ENCODE measurements at places on chromosomes 7 and 10.

- DNase-seq = peak; percentile 14
Observed at GRCh38 chr10:4383651-4384098, 442.3 kb upstream of the AKR1E2 start.

GRCh38 chr10:49741108-49741995 is 20.8 kb downstream of the OGDHL start:
- peak; percentile 5 for DNase-seq

GRCh38 chr10:98001736-98002135 is 28.7 kb downstream of the CRTAC1 start:
- DNase-seq = no peak

DNA sequence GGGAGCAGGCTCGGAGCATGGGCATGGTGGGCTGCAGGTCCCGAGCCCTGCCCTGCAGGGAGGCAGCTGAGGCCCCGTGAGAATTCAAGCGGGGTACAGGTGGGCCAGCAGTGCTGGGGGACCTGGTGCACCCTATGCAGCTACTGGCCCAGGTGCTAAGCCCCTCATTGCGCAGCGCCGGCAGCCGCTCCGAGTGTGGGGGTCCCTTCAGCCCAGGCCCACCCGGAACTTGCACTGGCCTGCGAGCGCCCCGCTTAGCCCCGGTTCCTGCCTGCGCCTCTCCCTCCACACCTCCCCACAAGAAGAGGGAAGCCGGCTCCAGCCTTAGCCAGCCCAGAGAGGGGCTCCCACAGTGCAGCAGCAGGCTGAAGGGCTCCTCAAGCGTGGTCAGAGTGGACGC is 250.7 kb downstream of the CRPPA start:
- DNase-seq = no peak

GRCh38 chr10:78600121-78600665 is 468.6 kb upstream of the ZMIZ1 start:
- DNase-seq = no peak

DNA sequence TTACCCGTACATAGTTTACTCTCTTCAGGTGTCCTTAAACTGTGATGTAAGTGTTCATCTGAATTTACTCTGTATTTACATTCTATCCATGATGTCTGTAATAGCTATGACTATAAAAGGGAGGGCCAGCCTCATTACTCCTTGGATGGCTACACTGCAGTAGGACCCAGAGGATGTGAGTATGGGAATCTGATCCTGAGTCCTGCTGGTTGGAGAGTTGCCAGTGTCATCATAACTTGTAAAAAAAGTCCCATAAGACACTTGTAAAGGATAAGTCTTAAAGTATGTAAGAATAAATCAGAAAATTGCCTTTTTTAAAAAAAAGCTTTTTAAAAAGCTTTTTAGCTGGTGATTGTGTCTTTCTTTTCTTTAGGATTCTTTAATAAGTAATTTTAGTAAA is 95.4 kb downstream of the PPP1R9A start:
- DNase-seq = no peak

- no peak for DNase-seq
Observed at GRCh38 chr10:117830787-117831212, 215.9 kb downstream of the RAB11FIP2 start.

DNA sequence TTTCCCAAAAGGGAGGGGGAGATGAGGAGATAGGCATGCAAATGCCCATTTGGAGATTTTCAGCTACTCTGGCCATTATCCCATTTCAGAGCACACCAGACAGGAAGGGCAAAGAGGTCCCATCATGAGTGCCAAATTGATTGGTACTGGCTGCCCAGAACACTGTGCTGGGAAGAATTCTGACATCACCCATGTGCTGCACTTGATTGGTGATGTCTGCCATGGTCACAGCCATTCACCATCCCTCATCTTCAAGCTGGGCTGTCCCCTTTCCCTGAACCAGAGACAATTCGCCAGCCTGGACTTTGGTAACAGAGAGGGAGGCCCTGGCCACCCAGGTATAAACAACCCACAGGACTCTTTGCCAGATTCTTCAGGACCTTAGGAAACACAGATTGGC is 23.2 kb upstream of the RADIL start:
- no peak for DNase-seq

GRCh38 chr10:116590590-116591444 is at the start of gene PNLIPRP1:
PNLIPRP1 (plus strand) TSS chr10:116590959; CDS start chr10:116591130, 171 bp downstream.
- DNase-seq = no peak

DNA sequence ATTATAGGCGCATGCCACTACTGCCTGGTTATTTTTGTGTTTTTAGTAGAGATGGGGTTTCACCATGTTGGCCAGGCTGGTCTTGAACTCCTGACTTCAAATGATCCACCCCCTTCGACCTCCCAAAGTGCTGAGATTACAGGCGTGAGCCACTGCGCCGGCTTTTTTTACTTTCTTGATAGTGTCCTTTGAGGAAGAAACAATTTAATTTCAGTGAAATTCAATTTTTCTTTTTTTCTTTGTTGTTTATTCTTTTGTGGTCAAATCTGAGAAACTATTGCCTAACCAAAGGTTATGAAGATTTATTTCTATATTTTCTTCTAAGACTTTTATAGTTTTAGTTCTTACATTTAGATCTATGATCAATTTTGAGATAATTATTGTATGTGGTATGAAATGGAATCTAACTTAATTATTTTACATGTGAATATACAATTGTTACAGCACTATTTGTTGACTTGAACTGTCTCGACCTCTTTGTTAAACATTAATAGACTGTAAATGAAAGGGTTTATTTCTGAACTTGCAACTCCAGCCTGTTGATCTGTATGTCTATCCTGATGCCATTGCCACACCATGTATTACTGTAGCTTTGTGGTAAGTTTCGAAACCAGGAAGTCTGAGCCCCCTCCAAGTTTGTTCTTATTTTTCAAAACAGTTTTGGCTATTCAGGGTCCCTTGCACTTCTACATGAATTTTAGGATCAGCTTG is 19.8 kb upstream of the RASSF4 start:
- DNase-seq = peak; percentile 69

DNA sequence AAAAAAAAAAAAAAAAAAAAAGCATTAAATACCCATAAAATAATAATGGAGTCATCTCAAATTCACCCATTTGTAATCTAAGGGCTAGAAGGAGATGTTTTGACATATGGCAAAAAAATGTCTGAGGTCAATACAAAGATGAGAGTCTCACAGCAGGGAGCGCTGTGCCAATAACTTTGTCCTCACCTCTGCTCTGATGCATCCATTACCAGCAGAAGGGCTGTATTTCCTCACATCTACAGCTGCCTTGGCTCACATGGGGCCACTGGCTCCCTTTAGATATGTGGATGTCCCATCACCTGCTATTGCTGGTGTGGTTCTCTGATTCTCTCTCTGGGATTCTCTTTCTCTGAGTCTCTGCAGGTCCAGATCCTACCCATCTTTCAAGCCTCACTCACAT is 90.3 kb upstream of the FAM133B start:
- DNase-seq = no peak

DNA sequence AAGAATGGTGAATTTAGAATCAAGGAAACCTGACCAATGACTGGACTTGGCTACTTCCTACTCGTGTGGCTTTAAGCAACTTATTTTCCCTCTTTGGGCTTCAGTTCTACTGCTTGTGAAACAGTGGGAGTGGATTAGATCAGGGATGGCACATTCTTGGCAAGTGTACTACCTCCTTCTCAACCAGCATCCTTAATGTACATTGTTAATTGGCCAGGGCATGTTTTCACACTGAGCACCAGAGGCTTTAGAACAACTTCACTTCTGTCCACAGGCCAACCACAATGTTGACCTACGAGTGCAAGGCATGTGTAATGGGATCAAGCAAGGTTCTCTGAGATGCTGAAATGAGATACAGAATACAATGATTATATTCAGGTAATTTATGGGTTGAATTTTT is 315.3 kb downstream of the ADRA2A start:
- DNase-seq = no peak

- no peak for DNase-seq
Observed at GRCh38 chr7:32094516-32094915, 24.3 kb upstream of the PDE1C start.

DNA sequence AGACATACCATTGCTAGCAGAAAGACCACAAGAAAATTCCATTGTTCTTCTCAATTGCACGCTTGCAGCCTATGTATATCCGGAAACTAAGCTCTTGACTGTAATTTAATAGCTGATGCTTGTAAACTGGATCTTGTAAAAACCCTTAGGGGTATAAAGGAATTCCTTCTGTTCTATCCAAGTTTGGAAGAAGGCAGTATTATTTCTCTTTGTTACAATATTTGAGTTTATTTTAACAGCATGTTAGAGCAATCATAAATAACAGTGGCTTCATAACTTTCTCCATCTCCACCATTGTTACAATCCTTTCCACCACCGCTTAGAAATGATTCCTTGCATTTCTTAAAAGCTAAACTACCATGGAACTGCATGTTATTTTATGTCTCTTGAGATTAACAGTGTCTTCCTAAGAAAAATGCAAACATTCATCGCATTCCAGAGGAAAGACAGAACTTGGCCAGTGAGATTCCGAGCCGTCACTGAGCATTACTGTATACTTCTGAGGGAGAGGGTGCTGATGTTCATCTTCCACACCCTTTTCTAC is 92.5 kb downstream of the TRIL start:
- peak; percentile 24 for DNase-seq

DNA sequence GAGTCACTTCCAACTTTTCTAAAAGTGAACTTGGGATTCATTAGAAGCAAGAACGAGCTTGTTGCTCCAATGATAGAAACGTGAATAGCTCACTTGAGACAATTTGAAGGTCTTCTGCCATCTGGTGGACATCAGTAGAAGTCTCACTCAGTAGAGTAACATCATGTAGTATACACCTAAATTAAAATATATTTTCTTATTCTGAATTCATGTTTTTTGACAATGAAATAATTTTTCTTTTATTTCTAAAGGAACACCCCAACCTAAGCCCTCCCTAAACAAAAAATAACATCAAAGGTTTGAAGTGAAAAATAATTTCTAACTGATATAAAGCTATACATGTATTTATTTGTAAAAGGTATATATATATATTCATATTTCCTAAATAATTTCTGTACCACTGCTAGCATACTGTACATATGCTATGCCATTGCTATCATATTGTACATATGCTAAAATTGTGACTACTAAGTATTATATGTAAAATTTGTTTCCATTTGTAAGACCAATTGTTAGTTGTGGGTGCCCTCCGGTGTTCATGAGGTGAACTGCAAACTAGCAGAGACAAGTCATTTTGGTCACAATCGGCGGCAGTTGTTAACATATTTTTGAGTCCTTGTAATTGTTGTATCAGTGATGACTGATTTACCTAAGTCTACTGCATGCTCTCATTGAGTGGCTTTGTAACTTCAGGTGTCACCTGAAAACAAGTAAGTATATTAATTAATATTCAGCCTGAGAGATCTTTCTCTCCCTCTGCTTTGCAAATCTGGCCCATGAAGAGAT is 121.9 kb downstream of the PTPRZ1 start:
- DNase-seq = peak; percentile 79

GRCh38 chr10:69375307-69376151 is 41.2 kb downstream of the TACR2 start:
- no peak for DNase-seq

Data from amniotic epithelial cell (primary cell).